Thyroid gland (tissue), 4 donors: ENCODE measurements at places on chromosomes 7 and 10.

- DNase-seq: peak; percentile 90
These were observed 171.4 kb upstream of the NUPR2 start for GRCh38 chr7:56287429-56288138.

DNA sequence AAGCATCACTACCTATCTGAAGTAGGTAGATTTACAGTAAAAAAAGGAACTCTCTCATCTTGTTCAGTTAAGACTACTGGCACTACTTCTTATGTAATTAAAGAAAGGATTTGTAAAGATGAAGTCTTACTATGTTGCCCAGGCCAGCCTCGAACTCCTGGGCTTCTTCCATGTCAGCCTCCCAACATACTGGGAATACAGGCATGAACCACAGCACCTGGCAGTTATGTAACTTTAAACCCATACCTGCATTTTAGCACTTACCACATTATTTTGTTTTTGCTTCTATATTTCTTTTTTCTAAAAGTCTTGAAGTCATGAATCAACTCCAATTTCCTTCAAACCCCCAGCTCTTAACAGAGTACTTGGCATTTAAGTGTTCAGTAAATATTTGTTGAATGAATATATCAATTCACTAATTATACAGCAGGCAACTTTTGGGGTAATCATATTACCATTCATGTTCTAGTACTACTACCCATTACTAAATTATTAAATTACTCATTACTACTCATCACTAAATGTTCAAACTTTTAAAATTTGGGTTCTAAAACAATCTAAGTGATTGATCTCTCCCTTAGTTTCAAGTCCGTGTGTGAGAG lies 31.6 kb upstream of the CCDC71L start:
- no peak for DNase-seq

DNA sequence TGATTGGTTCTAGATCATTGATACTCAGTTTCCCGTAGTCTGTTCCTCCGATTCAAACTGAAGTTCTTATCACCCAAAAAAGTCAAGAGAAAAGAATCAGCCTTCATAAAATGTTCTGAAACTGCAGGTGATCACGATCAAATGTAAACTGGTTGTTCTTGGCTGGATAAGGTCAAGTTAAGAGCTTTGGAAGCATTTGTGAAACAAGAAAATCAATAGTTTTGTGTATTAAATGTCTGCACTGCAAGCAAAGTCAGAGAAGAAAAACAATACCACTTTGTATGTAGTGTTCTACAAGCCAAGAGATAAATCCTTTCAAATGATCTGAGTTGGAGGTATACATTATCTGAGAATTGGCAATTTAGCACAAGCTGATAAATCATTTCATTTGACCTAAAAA lies 710.3 kb downstream of the SORCS1 start:
- DNase-seq: no peak

DNA sequence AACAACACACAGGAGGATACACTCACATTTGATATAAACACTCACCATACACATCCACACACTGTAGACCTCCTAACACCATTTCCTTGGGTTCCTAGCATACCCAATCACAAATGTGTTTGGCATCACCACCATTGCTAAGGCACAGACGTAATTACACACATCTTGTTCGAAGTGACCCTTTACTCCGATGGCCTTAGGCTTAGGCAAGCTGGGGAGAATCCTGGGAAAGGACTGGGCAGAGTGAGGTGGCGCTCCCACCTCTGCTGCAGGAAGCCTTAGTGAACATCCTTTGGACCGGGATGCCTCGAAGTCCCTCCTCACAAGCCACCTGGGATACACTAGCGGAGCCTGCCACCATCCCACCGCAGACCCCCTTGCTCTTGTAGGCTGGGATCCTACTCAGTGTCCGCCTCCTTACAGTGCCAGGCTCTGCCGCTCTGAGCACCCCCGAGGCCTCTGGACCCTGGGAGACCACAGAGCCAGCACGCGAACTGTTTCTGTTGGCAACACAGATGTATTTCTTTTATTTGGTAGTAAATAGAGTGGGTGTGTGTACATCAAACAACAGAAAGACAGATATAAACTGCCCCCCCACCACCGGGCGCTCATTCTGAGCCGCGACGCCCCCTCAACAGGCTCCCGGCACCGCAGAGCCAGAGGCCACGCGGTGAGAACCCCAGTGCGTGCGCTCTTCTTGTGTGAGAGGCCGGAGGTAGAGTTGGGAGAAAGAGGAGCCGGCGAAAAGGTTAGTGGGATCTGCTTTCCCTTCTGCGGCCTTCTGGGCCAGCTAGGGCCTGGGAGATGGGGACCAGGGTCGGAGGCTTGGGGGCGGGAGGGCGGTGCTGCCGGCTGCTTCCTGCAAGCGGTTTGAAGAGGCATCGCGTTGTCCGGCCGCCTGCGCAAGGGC lies 5.9 kb upstream of the HMX2 start:
- no peak for DNase-seq

DNA sequence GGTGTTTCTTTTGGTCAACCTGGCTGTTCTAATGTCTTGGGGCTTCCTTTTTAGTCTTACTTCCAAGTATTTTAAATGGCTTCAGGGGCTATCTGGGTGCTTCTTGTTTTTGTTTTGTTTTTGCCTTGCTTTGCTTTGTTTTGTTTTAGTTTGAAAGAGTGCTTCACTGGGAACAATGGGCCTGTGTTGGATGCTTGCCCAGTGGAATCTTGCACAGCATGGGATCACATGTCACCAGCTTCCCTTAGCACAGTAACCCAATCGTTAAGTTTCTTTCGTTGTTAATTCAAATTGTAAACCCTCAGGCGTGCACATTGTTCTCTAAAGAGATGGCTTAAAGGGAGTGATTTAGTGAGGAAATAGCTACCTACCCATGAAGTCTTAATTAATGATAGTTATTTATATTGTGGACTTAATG lies 8.9 kb downstream of the COL17A1 start:
- DNase-seq: peak; percentile 90

DNA sequence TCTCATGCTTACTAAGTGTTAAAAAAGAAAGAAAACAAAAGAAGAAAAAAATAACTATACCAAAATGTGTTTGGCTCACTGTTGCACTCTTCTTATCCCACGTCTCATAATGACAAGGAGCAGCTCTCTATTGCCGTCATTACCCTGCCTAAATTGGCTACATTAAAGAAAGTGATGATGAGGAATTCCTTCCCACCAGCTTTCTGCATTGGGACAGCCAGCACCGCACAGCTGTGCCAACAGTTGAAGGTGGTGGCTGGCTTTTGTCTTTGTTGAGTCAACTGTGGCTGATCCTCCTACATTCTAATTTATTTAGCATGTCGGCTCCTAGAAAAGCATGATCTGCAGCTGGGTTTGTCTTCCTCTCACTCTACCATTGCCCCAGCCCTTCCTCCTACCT lies 751.8 kb downstream of the KCNMA1 start:
- DNase-seq: no peak

DNA sequence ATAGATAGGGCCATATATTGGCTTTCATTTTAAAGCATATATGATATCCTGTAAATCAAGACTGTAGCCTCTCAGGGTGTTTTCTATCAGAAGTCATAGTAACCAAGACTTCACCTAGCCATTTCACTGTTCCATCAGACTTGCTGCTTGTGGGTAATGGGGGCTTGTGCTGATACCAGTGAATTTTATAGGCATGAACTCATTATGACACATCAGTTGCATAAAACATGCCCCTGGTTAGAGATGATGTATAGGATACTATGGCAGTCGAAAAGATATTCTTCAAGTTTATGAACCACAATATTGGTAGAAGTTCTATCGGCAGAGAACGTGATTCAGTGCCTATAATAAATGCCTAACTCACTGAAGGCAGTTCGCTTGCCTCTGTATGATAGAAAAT lies 206.4 kb downstream of the ITGB1 start:
- DNase-seq: no peak

DNA sequence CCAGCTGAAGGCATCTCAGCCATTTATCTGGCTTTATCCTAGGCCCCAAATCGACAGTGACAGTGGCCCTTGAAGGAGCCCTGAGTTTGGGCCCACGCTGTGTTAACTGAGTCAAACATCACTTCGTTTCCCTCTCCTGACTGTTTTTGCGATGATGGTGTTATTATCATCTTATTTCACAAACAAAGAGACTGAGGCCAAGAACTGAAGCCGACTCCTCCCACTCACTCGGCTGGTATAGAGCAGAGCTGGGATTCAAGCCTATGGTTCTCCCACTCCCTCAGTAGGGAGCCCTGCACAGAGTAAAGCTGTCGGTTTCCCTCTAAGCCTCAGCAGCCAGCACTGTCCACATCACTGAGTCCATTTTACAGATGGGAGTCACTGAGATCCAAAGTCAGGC lies 141.0 kb downstream of the CDH23 start:
- no peak for DNase-seq

DNA sequence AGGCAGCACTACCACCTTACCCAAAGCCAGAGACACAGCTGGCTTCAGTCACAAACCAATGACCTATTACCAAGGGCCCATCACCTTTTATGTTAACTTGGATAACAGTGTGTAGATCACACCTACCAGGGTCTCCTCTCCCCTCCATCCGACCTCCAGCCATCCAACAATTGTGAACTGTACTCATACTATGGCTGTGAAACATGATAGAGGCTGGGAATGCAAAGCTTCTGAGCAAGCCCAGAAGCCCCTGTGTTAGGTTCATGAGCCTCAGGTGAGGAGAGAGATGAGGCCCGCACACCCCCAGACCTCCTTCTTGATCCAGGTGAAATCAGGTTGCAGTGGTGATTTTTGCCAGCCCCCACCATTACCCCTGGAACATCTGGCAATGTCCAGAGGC lies 47.7 kb downstream of the PNLIPRP2 start:
- DNase-seq: no peak

GRCh38 chr7:95508780-95509179 lies 23.0 kb downstream of the ASB4 start:
- no peak for DNase-seq

DNA sequence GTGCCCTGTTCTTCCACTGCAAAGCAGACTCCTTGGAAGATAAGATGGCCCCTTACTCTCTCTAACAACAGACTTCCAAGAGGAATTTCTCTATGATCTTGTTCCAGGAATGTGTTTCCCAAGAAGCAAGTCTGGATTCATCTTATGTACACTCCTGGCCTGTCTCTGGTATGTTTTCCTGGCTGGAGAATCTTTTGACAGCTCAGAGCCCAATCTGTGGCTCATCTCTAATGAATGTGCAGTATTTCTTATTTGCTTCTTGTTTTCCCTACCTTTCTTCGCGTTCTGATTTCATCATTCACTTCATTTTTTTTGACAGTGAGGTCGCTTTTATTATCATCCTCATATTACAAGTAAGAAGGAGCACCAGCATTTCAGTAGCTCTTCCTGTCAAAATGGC lies 53.0 kb upstream of the PITRM1 start:
- DNase-seq: no peak

GRCh38 chr10:14032406-14032998 lies 298.2 kb downstream of the FRMD4A start:
- DNase-seq: peak; percentile 21

GRCh38 chr7:16695621-16696237 lies 49.7 kb downstream of the BZW2 start:
- peak; percentile 27 for DNase-seq

DNA sequence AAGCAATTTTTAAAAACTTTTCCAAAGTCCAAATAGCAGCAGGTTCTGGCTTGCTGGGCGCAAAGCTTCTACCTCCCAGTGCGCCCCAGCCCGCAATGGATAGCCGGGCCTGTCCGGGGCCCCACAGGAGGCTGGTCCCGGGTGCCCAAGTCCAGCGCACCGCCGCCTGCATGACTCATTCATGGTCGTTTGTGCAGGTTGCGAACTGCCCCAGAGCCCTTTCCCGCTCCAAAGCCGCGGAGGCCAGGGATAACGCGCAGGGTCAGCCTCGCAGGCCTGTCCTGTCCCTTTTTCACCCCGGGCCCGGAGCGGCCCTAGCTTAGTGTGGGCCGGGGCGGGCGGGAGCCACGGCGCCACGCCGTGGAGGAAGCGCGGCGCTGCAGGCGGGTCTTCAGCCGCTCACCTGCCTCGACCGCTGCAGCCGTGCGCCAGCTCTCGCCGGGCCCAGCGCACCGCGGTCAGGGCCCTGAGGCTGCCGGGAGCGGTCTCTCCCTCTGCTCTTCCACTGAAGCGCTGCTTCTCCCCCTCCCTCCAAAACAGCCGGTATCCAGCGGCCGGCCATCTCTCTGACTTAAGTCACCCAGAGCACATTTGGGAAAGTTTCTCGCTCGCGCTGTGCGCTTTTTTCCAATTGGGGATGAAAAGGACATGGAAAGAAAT lies 1.7 kb upstream of the EGR2 start:
- DNase-seq: peak; percentile 81

DNA sequence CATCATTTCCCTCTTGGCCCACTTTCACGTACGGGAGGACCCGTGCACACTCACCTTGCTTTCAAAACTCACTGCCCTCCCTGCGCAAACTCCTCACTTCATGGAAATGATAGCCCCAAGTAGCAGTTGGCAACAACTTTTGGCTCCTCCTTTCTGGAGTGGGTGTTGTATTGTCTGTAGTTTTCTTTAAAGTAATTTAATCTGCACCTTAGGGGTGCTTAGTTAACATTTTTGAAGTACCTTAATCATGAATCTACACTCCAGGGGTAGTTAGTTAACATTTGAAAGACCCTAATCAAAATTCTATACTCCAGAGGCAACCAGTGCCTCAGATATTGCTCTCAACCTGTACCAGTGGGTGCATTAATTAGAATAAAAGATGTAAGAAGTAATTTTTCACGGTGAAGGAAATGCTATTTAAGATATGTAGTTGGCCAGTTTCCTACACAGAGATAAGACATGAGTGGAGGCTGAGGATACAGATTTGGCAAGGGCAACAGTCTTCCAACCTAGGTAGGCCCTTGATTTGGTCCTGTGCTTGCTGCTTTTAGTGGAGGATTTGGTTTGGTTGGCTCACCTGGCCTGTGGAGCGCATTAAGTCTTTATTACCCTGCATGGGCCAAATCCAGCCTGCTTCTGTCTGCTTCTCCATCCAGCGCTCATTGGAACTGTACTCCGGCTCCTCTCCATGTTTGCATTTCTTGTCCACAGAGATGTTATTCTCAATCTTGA lies 93.0 kb downstream of the EXOC4 start:
- no peak for DNase-seq

DNA sequence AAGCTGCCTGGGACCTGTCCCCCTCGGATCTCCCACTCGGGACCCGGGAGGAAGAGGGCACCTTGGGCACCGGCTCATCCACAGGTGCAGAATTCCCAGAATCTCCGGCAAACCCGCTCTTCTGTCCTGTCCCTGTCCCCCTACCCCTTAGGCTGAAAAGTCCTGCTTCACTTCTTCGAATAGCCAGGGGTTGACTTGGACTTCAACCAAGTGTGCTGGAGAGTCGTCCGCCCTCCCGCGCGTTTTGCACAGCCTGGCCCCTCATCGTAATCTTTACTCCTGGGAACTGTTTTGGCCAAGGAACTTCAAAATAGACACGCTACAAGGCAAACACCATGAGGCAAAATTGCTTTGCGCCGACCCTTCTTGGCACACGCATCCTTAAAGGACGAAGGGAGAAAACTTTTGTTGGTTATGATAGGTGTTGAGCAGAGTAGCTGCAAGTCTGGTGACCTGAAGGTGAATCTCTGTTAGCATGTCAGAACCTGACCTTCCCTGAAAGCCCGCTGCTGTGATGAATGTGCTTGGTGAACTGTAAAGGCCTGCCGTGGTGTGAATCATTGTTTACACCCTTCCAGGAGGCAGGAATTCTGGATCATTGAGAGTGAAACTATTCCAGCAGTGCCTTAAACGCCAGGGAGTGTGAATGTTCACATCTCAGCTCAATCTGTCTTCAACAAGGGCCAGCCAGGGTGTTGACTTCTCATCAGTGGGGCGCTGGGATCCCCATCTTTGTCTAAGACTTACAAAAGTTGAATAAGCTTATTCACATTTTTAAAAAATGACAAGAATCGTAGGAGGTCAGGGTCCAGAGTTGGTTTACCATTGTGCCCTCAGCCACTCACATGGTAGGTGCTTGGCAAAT lies 589 bp upstream of the RAPGEF5 start:
- no peak for DNase-seq
